ENCODE measurements at places on chromosomes 5 and 9.

GRCh38 chr5:43561356-43561755 is 4.5 kb upstream of the PAIP1 start:
- DNase-seq = no peak

DNA sequence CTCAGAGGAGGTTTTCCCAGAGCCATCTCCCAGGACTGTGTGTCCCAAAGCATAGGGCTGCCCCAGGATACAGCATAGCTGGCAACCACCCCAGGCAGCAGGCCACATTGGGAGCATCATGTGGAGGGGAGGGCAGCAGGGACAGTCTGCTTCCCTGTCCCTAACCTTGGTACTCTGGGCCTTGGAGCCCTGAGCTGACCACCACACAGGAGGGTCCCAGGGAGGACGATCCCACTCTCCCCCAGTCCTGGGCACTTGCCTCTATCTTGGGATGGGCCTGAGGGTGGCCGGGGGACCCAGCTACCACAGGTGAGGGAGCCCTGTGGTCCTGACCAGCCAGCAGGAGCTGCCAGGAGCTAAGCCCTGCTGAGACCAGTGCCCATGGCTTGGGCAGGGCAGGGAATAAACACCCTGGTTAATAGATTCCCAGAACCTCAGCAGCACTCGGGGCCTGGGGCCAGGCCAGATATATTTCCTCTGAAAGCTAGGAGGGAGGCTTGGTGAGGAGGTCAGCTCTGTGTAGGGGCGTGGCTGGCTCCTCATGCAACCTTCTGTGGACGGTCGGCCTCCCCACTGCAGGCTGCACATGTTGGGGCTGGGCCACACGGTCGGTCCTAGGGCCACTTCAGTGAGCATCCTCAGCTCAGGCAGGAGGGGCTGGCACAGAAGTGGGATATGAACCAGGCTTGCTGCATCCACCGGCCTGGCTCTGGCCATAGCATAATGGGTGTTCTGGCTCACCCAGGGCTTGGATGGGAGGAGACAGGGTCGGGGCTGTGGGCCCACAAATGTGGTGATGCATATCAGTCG is 4.2 kb downstream of the NINJ1 start:
- no peak for DNase-seq

- no peak for DNase-seq
These were observed 510.6 kb upstream of the MPDZ start for GRCh38 chr9:13790055-13790454.

DNA sequence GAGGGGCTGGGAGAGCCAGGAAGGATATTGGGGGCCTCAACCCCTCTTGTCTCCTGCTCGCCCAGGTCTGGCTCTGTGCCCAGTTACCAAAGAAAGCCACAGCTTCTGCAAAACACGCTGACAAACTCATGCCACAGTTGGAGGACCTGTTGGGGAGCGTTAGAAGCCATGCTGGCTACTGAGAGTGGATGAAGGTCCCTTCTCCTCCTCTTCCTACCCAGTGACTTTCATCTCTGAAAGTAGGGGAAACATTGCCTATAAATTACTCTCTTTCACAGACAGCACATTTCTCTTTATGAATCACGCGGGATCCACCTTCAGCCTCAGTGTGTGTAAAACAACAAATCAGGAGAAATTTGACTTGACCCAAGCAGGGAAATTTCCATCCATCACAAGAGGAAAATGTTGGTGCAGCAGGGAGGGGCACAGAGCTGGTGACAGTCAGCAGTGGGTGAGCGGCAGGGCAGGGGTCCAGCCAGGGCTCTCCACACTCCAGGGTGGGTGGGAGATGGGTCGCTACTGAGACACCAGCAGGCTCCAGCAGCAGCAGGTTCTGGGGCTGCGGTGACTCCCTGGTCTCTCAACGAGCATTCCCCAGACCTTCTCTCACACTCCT is 181.9 kb downstream of the FGF18 start:
- no peak for DNase-seq

- DNase-seq = no peak
These were observed 75.1 kb upstream of the SPRY4 start for GRCh38 chr5:142399891-142400290.

DNA sequence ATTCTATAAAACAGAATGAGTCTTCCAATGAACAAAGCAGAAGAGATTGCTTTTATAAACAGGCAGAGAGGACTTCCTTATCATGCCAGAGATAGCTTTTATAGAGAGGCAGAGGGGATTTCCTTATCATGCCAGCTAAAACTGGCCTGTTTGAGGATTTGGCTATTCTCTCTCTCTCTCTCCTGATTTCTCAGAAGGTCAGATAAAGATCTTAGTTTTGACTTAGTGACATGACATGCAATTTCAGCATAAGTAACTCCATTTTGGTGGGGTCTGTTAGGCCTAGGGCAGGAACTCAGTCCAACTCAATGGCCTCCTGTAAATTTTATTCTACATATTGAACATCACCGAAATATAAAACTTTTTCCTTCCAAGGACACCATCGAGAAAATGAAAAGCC is 31.5 kb upstream of the DENND4C start:
- DNase-seq = no peak

DNA sequence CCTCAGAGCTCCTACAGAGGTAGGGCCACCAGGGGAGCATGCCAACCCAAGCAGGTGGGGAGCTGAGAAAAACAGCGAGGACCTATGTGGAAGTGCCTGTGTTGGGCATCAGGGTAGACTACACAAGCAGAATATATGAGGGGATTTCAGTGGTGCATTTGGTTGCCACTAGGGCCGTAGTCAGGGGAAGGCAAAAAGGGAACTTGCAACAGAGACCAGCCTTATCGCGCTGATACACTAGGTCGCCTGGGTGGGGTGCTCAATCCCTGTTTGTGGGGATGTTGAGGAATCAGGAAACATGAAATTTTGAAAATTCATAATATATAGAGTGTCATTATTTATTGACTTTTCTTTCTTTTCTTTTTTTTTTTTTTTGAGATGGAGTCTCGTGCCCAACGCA is 370.9 kb upstream of the PRR16 start:
- DNase-seq = no peak

GRCh38 chr9:26013199-26013598 is 335.0 kb upstream of the TUSC1 start:
- DNase-seq = no peak

DNA sequence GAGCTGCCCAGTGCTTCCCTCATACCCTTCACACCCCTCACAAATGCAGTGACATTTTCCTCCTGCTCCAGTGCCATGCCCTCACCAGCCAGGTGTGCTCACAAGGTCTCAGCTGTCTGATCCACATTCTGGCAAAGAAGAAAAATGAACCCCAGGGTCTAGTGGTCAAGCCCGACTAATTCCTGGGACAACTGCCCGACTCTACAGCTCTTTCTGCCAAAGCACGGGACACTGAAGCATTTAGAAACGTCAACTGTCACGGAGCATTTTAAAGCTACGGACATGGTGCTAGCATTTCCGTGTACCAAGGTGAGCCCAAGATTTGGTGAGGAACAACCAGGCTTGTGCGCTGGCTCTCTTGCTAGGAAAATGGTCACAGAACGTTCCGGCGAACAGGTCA is 56.8 kb upstream of the PHYKPL start:
- no peak for DNase-seq

- DNase-seq = no peak
These were observed 55.0 kb upstream of the IER5L start for GRCh38 chr9:129232839-129233591.

- no peak for DNase-seq
These were observed 1.8 kb downstream of the OTP start for GRCh38 chr5:77636641-77637169.

GRCh38 chr9:109378316-109378715 is 57.5 kb upstream of the EPB41L4B start:
- no peak for DNase-seq

GRCh38 chr5:67058998-67059743 is 137.4 kb downstream of the CD180 start:
- DNase-seq = no peak

DNA sequence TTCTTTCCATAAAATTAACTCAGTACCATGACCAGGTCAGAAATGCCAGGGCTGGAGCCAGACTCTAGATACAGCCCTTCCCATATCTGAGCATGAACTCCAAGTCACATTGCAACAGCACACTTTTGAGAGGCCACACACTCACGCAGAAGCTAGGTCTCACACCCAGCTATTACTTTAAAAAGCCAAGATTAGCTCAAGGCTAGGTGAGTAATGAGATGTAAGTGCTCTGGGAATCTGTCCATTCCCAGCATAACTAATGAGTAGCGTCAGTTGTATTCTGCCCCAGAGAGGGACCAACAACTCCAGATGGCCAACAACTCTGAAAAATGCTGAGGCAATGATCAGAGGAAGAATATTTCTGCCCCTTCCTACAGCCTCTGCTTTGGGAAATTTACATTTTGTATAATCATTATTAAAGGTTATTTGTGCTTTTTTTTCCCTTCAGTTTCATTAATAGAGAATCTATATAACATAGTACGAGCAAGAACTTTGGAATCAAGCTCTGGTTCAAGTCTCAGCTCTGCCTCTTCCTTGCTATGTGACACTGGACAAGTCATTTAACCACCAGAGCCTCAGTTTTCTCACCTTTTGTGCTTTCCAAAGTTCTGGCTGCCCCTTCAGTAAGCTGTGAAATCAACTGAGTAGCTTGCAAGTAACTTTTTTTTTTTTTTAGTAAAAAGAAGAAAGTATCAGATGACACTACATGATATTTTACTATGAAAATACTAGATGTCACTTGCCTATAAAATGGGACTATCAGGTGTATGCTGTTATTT is 118.3 kb downstream of the NR6A1 start:
- no peak for DNase-seq

- DNase-seq = no peak
These were observed 29.3 kb upstream of the STOM start for GRCh38 chr9:121399126-121399882.

- DNase-seq = no peak
These were observed 334.1 kb downstream of the ZSWIM6 start for GRCh38 chr5:61666064-61666621.

DNA sequence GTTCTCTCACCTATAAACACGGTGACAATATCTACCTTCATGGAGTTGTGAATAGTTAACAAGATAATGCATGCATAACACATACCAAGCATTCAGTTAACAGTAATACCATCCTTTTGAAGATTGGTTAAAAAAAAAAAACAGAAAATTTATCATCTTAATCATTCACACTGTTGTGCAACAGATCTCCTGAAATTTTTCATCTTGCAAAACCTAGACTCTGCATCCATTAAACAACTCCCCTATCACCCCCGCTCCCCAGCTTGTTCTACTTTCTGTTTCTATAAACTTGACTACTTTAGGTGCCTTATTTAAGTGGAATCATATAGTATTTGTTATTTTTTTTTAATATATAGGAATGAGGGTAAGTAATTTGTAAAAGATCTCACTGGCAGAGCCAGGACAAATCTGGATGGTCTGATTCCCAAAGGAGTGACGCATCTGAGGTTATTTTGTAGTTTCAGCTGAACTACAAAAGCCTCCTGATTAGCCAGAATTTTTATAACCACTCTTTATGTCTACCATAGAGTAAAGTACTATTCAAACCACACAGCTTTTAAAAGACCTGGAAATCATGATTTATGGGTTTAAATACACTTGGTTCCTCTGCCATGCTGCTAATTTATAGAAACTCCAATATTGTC is 93.0 kb downstream of the FANCC start:
- no peak for DNase-seq

DNA sequence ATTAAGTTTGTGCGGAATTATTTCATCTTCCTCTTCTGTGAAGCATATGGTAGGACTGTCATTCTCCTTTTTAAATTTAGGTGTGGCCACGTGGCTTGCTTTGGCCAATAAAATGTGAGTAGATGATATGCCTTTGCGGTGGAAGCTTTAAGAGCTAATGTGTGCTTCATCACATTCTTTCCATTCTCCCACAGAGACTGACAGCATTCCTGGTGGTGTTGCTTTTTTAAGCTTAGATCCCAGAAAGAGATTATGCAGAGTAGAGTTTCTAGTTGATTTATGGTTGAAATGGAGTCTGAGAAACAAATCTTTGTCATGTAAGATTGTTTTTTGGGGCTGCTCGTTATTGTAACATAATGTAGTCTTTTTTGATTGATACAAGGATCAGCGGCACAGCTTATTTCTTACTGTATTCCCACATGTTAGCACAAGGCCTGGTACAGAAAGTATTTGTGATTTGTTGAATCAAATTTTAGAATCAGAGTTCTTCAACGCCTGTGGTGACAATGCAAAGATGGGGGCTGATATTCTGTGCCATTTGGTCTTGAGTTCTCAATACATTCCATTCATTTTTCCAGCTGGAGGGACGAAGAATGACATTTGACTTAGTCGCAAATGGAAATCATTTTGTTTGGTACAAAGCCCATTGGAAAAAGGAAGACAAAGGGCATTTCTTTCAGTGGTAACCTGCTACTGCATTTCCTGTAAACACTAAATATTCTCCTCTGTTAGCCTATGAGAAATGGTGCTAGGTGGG is 209.9 kb upstream of the VLDLR start:
- DNase-seq = no peak

DNA sequence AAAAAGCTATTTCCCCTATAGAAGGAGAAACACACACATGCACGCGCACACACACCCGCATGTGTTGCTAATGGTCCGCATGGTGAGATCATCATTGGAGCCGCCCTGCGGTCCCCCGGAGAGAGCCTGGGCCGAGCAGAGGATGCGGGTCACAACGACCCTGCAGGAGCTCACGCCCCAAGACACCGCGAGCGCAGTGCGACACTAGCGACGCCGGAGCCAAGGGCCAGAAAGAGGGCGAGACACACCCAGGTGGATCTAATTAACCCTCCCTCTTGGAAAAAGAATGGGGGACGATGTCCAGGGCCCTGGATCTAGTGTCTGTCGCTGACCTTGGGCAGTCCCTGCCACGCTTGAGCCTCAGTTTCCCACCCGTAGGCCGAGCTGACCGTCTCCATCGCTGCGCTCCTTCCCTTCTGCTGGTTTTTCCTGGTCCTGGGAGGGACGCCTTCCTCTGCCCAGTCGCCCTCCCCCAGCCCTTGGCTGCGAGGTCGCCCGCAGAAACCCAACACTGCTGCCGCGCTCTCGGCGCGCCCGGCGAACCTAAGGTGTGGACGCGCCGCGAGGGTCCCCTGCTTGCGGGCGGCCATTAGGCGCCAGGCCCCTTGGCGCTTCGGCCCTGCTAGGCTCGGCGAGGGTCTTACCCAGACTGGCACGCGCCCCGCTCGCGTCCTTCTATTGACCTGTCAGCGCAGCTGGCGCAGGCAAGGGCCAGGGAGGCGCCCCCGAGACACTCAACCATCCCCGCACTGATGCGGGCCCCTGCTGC is 47.5 kb upstream of the RNF20 start:
- DNase-seq = peak; percentile 38

DNA sequence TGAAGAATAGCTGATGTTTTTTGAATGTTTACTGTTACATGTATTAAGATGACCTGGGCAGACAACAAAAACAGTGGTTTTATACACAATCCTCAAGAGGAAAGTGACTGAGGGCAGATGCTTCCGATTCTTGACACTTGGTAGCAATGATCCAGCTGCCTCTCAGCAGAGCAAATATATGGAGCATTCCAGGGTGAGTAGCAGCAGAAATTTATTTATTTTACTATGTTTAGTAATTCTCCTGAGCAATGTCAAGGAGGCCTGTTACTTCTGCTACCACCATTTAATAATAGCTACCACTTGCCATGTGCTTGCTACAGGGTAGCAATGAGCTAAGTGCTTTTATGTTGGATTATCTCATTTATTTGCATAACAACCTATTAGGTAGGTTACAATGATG is 69.1 kb upstream of the NR3C1 start:
- no peak for DNase-seq
